Fibroblast of the aortic adventitia (primary cell): ENCODE measurements at places on chromosomes 3 and 15.
A peak's percentile ranks its signal among the peaks of the same experiment; 100 is the strongest.

DNA sequence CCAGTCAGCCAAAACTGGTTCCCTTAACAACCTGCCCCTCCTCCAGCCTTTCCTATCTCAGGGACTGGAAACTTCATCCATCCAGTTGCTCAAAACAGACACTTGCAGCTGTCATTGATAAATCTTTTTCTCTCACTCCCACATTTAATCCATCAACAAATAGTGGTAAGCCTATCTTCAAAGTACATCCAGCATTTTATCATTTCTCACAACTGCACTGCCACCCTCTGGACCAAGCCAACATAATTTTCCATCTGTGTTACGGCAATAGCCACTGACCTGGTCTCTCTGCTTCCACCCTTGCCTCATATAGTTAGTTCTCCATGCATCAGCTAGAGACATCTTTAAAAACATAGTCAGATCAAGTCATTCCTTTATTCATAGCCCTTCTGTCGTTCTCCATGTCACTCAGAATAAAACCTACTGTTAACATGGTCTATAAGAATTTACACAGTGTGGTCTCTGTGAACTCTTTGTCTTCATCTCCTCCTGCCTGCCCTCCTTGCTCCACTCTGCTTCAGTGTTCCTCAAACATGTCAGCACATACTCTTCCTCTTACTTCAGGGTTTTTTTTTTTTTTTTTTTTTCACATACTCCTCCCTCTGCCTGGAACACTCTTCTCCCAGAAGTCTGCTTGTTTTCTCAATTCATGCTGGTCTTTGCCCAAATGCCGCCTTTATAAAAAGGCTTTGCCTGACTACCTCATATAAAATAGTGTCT lies 102.5 kb upstream of the COL6A5 start:
- DNase-seq = peak; percentile 2

DNA sequence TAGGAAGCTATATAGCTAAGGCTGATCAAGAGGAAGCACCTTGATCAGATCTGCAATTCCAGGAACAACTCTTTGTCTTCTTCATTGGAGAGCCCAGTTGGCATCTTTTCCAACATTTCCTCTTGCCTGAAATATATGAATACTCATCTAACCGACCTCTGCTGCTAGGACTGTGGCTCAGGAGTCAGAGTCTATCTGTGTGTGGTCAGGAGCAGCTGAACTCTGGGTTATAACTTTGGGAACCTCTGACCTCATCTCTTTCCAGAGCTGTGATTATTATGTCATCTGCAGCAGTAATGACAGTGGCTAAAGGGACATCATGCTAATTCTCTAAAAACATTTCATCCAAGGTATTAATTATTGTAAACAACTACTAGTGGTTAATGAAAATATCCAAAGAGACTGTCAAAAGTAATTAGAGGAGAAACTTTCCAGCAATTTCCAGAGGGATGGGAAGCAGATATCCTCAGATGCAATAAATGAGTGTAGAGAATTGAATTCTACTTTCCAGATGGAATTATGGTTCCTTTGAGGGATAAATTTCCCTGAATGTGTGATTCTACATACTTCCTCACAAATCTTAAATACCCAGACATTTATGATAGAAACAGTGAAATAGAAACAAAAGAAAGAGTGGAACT lies 11.5 kb upstream of the SPINK8 start:
- DNase-seq = no peak

DNA sequence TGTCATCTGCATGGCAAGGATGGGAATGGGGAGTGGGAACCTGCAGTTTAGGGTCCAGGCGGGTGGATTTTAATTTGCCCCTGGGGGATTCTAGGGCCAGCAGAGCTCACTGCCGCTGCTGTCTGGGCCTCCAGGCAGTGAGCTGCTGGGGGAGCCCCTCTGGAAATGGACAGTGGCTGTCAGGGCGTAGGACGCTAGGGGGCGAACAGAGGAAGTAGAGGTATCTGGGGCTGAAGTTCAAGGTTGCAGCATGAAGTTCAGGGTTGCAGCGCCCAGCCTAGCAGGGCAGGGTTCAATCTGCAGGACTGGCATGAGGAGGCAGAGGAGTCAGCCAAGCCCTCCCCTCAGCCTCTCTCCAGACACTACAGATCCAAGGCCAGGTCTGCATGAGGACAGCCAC lies 49.5 kb downstream of the APBA2 start:
- no peak for DNase-seq

GRCh38 chr3:72950801-72951200 lies 45.8 kb upstream of the PPP4R2 start:
- no peak for DNase-seq

GRCh38 chr3:32592011-32592410 lies 21.4 kb upstream of the DYNC1LI1 start:
- no peak for DNase-seq

DNA sequence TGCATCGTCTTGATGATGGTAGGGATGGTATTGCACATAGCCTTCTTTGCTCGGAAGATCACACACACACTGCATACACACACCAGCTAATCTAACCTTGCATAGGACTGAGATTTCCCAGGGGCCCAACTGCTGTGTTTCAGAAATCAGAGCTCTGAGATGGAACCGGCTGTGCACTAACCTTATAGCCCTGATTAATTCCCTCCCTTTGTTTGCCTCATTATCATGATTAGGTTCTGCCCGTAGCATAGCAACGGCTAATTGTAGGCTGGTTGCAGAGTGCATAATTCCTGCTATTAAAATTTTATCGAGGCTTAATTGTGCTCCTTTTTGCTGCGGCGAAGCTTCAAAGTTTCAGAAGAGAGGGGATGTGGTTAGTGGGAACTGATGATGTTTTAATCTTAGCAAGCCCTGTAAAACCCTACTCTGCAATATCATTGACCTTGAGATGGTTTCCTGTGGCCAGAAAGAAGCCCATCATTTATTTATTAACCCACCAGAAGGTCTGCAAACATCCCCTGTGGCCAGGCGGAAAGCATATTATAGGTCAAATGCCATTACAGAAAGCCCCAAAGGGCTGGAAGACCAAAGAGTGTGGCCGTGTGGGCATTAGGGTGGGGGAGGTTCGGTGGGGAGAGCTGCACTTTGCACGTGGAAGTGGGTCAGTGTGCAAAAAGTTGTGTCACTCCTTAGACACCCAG lies 56.2 kb upstream of the GLCE start:
- DNase-seq = no peak

- DNase-seq = no peak
Measured at GRCh38 chr3:159800434-159801155, 188.0 kb upstream of the IL12A start.

DNA sequence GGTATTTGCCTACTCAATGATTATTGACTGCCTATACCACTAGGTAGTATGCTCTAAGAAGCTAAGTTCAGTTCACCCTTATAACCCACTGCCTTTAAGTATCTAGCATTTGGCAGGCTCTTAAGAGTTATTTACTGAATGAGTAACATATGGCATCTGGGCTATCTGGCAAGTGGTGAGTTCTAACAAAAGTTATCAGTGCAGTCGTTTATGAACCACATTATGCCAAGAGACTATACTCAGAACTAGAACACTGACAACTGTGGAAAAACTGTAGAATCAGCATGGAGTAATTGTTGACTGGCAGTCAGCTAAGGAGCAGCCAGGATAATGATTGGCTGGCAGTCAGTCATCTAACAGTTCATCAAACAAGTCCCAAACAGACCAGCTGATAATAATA lies 25.8 kb downstream of the RAF1 start:
- peak; percentile 71 for DNase-seq

- DNase-seq = no peak
Measured at GRCh38 chr3:158766364-158766763, 34.1 kb upstream of the RARRES1 start.

GRCh38 chr3:109059264-109059663 lies 58.7 kb downstream of the MORC1 start:
- DNase-seq = no peak

- DNase-seq = no peak
Measured at GRCh38 chr15:96117270-96117669, 213.2 kb upstream of the NR2F2 start.

GRCh38 chr15:86919581-86919980 lies 839.9 kb downstream of the AGBL1 start:
- no peak for DNase-seq

- no peak for DNase-seq
Measured at GRCh38 chr15:46946953-46947352, 770.4 kb upstream of the SEMA6D start.

GRCh38 chr3:147843331-147843730 lies 434.2 kb downstream of the ZIC1 start:
- DNase-seq = no peak

DNA sequence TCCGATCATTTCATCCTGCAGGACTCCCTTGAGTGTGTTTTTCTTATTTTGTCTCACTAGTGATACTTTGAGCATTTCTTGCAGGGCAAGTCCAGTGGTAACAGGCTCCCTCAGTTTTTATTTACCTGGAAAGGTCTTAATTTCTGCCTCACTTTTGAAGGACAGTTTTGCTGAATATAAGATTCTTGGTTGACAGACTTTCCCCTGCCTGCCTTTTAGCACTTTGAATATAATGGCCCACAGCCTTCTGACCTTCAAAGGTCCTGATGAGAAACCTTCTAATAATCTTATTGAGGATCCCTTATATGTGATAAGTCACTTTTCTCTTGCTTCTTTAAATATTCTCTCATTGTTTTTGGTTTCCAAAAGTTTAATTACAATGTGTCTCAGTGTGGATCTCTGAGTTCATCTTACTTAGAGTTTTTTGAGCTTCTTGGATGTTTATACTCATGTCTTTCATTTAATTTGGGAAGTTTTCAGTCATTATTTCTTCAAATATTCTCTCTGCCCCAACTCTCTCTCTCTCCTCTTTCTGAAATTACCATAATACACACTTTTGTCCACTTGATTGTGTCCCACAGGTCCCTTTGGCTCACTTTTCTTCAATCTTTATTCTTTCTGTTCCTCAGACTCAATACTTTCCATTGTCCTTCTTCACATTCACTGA lies 36.3 kb upstream of the ARIH1 start:
- no peak for DNase-seq

- no peak for DNase-seq
Measured at GRCh38 chr15:33204926-33205325, 10.4 kb upstream of the FMN1 start.

DNA sequence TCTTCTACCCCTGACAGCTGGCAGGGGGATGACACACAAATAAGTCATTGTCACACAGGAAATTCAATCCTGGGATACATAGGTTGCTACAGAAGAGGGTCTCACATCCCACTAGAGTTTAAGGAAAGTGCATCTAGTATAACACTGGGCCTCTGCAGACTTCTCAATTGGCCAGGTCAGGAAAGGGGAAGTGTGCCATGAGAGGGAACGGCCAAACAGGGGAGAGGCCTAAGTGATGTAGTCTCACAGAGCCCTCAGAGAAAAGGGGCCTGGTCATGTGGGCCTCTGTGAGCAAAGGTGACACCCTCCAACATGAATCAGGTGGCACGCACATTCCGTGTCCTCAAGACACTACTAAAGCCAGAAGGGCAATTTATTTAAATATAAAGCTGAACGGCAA lies 11.2 kb downstream of the ZXDC start:
- DNase-seq = no peak

DNA sequence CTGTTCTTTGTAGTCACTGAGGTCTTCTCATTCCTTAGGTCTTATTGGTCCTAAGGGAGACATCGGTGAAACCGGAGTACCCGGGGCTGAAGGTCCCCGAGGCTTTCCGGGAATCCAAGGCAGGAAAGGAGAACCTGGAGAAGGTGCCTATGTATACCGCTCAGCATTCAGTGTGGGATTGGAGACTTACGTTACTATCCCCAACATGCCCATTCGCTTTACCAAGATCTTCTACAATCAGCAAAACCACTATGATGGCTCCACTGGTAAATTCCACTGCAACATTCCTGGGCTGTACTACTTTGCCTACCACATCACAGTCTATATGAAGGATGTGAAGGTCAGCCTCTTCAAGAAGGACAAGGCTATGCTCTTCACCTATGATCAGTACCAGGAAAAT lies 11.6 kb downstream of the ADIPOQ start:
- no peak for DNase-seq

GRCh38 chr15:89446255-89446891 lies 50.0 kb downstream of the RHCG start:
- DNase-seq = no peak

GRCh38 chr15:80615361-80615736 lies 79.8 kb upstream of the ABHD17C start:
- no peak for DNase-seq

DNA sequence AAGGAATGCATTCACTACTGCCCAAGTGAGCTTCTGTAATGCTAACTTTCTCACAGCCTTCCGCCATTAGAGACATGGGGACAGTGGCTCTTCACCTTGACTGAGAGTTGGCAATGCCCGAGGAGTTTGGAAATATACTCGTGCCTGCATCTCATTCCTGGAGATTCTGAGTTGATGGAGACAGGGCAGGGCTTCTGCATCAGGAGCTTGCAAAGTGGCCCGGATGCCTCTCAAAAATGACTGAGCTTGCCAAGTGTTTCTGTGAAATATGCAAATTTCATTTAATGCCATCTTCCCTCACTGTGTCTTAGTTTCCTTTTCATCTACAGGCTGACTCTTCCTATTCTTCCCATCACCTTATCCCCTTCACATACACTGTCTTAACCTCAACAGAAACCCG lies 346.2 kb downstream of the GRM7 start:
- DNase-seq = no peak

- no peak for DNase-seq
Measured at GRCh38 chr3:49352890-49353421, 5.2 kb downstream of the GPX1 start.
